ENCODE measurements at places on chromosomes 6 and 20.
A peak's percentile ranks its signal among the peaks of the same experiment; 100 is the strongest.

DNA sequence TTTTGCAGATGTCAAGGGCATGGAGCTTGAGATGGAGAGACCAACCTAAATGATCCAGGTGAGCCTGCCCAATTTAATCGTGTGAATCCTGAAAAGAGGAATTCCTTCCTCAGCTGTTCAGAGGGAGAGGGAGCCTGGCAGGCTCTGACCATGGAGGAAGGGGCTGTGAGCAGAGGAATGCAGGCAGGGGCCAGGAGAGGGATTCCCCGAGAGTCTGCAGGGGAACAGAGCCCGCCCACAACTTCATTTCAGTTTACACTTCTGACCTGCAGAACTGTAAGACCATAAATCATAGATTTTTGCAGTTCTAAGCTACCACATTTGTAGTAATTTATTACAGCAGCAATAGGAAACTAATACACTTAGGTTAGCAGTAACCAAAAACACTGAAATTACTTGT, 164.1 kb downstream of the TBXT start:
- no peak for DNase-seq

DNA sequence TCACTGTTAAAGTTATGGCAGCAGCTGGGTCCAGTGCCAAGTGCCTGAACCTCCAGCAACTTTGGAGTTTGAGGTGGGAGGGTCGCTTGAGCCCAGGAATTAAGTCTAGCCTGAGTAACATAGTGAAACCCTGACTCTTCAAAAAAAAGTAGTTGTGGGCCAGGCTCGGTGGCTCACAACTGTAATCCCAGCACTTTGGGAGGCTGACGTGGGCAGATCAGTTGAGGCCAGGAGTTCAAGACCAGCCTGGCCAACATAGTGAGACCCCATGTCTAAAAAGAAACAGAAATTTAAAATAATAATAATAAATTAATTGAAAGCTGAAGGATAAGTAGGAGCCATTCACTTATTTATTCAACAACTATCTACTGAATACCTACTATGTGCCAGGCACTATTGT, 33.8 kb downstream of the FKBP5 start:
- DNase-seq = no peak

- DNase-seq = no peak
Measured at GRCh38 chr20:61521687-61522420, 269.8 kb downstream of the CDH4 start.

GRCh38 chr20:51705400-51705799, 62.8 kb downstream of the ATP9A start:
- DNase-seq = no peak

- DNase-seq = no peak
Measured at GRCh38 chr6:100466410-100467128, 1.8 kb upstream of the SIM1 start.

GRCh38 chr20:34515484-34516246, 557 bp upstream of the DYNLRB1 start:
- peak; percentile 63 for DNase-seq

GRCh38 chr20:46695892-46696291, 6.6 kb upstream of the TP53RK start:
- DNase-seq = no peak

GRCh38 chr6:82979657-82980056, 86.0 kb downstream of the UBE3D start:
- no peak for DNase-seq

GRCh38 chr6:95978230-95978629, 37.5 kb upstream of the FUT9 start:
- DNase-seq = no peak

DNA sequence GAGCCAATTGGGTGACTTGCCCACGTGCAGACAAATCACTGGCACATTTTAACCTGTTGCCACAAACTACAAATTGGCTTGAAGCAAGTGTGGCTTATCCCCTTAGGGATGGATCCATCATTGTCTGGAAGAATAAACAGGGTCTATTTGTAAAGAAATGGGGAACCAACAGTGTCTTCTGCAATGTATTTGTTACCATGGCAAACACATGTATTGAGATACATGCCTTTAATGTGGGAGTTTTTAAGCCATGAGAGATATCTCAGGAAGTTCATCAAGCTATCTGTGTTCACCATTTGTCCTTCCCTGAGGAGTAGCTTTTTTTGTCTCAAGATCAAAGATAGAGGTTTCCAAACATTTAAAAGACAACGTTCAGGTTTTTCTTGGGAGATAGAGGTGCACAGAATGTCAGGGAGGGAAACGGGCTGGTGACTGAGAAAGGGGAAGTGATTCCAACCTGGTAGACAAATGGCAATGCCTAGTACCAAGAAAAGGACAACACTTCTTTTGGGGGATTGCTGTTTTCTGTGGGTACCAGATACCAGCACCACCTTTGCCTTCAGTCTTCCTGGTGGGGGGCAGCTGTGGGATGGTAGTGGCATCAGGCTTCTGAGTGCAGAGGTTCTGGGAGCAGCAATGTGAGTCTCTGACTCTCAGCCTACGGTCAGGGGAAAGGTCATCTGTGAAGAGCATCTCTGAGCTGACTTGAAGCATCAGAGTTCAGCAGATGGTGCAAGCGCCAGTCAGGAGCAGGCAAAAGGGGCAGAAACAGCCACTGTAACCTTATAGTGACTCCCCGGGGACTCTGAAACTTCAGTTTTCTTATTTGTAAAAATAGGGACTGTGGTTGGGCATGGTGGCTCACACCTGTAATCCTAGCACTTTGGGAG, 20.1 kb upstream of the BCAS1 start:
- no peak for DNase-seq

DNA sequence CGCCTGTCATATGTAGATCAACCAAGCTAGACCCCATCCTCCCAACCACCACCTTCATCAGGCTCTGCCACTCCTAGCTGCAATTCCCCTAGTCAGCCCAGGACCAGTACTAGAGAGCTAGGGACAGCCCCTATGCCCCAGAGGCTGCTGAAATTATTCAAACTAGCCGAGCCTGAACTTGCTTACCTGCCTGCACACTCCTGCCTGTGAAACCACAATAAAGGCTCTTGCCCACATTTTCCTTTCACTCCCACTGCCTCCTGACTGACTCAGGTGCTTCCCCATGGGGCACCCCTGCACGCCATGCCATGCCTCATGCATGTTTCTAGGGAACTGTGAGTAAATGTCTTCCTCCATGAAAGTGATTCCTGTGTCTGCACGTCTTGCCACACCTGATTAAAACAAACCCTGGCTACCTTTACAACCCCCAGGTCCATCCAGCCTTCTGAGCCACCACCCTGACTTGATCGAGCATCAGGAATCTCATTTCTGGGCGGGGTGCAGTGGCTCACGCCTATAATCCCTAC, 66.5 kb upstream of the IER3 start:
- DNase-seq = peak; percentile 88

DNA sequence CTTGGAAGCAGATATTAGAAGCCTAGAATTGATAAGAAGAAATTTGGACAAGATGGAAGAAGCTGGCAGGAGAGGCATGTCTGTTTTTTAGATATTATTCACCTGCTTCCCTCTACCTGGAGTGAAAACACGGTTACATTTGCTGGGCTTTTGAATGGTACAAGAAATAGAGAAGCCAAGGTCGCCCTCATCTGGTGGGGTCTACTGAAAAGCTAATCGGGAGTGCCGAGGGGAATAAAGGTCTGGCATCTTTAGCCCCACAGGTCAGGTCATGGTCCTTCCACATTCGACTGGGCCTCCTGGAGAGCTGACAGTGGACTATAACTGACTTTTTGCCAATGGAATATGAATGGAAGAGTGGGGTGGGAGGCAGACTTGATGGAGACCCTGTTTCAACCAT, 4.6 kb upstream of the C2 start:
- DNase-seq = peak; percentile 12

GRCh38 chr6:136719280-136720044, 72.8 kb downstream of the MAP3K5 start:
- DNase-seq = no peak

GRCh38 chr20:50874758-50875665, 56.2 kb downstream of the ADNP start:
- no peak for DNase-seq

DNA sequence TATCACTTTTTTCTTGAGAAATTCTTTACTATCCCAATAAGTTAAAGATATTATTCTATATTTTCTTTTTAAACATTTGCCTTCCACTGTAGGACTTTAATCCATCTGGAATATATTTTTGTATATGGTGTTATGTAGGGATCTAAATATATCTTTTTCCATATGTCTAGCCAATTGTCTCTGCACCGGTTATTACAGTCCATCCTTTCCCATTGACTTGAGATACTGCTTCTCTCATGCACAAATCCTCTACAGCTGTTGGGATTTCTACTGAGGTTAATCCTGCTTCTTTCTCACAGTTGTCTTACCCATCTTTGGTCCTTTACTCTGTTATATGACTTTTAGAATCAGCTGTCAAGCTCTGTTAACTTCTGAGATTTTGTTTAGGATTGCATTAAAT, 483.8 kb upstream of the CDH4 start:
- no peak for DNase-seq

DNA sequence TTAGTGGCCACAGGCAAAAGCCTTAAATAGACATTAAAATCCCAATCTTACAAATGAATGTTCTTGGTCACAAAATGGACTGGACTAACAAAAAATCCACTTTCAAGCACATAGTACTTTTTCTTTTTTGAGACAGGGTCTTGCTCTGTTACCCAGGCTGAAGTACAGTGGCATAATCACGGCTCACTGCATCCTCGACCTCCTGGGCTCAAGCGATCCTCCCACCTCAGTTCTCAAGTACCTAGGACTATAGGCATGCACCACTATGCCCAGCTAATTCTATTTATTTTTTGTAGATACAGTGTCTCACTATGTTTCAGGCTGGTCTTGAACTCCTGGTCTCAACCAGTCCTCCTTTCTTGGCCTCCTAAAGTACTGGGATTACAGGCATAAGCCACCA, 59.4 kb downstream of the MAP3K5 start:
- DNase-seq = no peak

DNA sequence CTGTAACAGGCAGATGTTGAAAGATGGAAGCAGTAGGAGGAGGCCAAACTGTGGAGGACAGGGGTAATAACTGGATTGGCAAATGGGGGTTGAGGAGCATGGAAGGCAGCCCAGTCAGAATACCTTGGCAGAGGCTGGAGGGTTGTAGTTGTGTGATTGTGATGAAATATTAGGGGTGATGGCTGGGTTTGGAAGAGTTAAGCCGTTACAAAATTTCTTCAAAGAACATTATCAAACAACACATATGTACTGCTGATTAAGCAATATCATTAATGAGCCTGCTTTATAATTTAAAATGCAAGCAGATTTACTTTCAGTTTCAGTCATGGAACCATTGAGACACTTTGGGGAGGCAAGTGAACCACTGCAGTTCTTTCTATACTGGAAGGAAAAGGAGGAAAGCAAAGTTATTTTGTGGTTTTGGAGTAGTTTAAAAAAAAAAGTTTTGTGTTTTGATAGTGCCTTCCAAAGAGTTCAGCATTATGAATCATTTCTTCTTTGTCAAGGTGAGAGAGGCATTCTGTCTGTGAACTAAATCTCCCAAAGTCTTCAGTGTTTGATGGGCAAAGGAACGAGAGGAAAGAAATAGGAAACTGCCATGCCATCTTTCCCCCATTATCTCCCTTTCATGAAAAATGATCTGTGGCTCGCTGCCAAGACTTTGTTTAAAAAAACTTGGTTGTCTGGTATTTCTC, 20.7 kb downstream of the FOXO3 start:
- no peak for DNase-seq

- no peak for DNase-seq
Measured at GRCh38 chr20:12965870-12966251, 42.9 kb upstream of the SPTLC3 start.

DNA sequence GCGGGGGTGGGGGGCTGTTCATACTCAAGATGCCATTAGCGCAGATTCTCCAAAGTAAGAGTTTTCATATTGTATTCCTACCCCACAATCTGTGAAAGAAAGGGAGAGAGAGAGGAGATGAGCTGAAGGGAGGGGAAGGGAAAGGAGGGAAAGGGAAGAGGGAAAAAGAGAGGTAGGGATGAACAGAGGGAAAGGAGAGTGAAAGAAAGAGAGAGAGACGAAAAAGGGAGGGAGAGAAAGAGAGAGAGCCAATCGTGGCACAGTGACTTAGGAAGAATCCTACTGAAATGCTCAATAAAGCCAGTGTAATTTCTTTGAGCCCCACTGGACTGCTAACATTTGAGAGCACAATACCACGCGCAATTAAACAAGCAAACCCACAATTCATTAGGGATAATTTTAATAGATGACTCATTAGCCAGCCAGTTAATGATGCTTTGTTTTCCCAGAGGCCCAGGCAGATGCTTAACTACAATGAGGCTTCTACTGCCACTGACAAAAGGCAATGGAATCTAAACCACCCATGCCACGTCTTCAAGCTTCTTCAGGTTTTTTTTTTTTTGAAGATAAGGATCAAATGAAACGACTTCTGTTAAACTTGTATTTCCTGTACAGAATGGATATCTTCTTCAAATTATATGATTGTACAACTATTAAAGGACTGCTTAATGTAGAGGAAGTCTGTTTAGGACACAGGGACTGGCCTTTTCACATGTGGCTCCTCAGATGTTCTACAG, 306.8 kb downstream of the FOXC1 start:
- no peak for DNase-seq

GRCh38 chr20:2169456-2170088, 67.9 kb downstream of the STK35 start:
- no peak for DNase-seq

DNA sequence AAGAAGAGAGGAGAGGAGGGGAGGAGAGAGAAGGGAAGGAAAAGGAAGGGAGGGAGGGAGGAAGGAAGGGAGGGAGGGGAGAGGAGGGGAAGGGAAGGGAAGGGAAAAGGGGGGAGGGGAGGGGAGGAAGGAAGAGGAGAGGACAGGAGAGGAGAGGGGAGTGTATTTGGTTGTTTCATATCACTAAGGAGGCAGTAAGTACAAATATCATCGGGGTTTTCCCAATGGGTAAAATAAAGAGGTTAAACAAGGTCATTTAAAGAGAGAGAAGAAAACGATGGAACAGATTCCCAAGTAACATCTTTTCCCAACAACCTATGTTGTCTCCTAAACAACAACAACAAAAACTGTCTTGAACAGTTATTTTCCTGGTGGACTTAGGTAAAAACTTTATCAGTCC, 43.6 kb downstream of the MBOAT1 start:
- no peak for DNase-seq

DNA sequence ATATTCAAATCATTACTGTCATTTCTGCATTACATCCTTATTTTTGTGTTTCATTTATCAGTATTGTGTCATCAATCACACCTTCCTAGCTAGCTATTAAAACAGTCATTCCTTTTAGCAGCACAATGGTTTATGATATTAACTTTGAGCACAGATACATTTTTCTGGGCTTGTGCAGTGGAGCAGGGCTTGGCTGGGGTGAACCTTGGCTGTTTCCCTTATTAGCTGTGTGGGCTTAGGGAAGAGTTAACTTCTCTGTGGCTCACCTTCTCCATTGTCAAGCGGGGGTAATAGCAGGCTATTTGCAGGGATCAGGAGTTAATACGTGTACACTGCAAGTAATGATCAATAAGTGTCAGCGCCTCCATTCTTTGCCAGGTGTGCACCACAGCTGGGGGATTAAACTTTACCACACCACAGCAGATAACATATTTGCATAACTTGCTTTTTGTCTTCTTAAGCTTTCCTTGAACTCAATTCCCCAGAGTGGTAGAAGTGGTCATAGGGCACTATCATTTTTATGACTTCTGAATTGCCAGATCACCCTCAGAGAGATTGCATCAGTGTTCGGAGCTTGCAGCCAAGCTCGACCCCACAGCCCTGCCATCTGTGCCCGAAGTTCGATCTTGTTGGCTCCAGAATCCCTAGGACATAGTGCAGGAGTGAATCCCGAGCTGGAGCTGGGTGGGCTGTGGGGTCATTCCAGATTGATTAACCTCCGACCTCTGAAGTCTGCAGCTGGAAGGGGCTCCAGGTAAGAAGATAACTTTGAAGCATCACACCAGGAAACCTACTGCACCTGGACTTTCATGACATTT, 1.5 kb upstream of the PYGB start:
- no peak for DNase-seq

GRCh38 chr6:92648364-92649086, 770.8 kb downstream of the EPHA7 start:
- DNase-seq = no peak
